ENCODE measurements at places on chromosomes 5 and 9.

- no peak for DNase-seq
Measured at GRCh38 chr5:173648308-173648866, 31.9 kb upstream of the BOD1 start.

DNA sequence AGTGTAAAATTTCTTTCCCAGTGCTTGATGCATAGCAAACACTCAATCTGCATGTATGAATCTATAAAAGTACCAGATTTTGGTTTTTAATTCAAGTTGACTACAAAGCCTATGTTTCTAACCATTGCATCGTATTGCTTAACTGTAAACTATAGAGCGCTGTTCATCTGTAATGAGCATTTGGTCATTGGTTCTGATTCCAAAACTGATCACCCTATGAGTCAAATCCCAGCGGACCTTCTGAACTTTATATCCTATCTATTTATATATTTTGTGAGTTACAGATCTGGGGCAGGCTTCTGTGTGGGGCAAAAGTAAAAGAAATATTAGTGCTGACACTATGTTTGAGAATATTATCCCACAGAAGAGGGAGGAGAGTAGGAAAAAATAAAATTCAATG is 305.7 kb upstream of the TNC start:
- no peak for DNase-seq

DNA sequence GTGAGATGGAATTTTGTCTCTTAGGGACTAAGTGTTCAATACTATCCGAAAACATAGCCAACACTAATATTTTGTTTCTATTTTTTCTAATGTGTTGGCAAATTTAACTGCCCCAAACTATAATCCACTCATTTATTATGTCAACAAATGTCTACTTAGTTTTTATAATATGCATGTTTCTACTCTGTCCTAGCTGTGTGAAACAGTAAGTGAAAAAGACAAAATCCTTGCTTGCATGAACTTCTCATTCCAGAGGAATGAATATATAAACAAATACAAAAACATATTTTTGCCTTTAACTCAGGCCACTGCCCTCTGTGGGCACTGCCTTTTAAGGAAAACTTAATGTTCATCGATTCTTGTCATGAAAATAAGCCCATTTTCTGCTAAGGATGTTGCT is 1275.4 kb upstream of the CDH18 start:
- DNase-seq, result no peak

- DNase-seq, result no peak
Measured at GRCh38 chr5:24183981-24184380, 460.8 kb downstream of the CDH10 start.

DNA sequence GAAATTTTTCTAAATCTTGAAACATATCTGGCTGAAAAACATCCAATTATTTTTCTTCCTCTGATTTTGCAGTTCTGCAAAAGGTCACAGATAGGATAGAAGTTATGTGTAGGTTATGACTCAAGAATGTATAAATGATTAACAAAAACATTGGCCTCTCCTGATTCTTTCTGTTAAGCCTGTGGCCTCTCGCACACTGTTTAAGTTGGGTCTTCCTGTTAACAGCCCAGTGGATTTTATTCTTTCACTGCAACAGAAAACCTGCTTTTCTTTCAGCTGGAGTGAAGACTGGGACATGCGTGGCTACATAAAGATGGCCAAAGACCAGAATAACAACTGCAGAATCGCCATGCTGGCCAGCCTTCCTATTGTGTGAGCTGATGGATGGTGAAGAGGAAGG is 17.1 kb upstream of the SPATA31E1 start:
- no peak for DNase-seq

DNA sequence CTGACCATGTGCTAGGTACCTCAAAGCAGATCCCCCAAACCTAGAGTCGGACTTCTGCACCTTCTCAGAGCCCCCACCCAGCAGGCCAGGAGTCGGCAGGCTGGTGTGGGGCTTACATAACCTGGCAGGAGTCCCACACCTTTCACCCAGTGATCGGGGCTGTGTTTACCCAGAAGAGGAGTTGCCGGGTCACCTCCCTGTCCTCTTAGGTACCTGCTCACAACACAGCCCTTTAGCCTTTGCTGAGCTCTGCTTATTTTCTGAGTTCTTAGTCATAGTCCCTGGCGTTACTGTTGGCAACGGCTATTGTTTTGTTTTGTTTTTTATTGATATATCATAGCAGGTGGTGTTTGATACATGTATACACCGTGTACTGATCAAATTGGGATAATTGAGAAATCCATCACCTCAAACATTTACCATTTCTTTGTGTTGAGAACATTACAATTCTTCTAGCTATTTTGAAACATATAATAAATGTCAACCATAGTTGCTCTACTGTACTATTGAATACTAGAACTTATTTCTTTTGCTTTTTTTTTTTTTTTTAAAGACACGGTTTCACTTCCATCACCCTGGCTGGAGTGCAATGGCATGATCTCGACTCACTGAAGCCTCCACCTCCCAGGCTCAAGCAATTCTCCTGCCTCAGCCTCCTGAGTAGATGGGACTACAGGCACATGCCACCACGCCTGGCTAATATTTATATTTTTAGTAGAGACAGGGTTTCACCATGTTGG is 10.4 kb upstream of the EEIG1 start:
- peak; percentile 46 for DNase-seq

All from bronchial epithelial cell (primary cell).